ENCODE measurements at places on chromosomes 7 and 10.

DNA sequence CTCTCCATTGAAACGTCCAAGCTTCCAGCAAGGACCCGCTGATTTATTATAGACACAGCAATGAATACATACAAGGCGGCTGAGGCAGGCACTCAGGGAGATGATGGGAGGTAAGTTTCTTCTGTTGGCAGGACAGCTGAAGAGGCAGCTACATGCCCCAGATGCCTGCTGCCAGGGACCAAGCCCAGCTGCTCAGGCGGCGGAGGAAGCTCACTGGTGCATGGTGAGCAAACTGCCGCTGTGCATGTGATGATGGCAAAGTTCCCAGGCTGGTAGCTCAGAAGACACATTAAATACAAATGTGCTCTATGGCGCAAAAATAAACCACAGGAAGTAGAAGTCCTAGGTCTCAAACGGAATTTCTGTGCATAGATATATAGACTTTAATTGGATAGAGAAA lies 2.3 kb downstream of the DNTT start:
- DNase-seq: no peak

GRCh38 chr7:108345710-108346336 lies 110.4 kb downstream of the NRCAM start:
- no peak for DNase-seq

DNA sequence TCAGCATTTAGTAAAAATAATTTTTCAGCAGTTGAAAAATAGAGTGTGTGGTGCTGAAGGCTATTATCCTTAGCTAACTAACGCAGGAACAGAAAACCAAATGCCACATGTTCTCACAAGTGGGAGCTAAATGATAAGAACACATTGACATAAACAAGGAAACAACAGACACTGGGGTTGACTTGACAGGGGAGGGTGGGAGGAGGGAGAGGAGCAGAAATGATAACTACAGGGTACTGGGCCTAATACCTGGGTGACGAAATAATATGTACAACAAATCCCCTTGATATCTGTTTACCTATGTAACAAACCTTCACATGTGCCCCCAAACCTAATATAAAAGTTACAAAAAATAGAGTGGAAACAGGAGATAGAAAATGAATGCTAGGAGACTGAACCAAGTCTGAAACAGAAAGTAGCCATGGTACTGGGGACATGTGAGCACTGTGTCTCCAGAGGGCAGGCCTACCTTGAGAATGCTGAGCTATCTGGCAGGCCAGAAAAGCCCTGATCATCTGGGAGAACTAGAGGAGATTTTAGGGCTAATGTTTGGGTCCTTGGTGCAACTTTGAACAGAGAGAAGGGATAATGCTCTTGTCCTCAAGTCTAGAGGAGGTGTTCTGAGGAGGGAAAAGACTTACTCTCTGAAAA lies 4.7 kb upstream of the EFCAB10 start:
- DNase-seq: no peak

GRCh38 chr7:127059475-127059874 lies 193.3 kb downstream of the GRM8 start:
- DNase-seq: no peak

DNA sequence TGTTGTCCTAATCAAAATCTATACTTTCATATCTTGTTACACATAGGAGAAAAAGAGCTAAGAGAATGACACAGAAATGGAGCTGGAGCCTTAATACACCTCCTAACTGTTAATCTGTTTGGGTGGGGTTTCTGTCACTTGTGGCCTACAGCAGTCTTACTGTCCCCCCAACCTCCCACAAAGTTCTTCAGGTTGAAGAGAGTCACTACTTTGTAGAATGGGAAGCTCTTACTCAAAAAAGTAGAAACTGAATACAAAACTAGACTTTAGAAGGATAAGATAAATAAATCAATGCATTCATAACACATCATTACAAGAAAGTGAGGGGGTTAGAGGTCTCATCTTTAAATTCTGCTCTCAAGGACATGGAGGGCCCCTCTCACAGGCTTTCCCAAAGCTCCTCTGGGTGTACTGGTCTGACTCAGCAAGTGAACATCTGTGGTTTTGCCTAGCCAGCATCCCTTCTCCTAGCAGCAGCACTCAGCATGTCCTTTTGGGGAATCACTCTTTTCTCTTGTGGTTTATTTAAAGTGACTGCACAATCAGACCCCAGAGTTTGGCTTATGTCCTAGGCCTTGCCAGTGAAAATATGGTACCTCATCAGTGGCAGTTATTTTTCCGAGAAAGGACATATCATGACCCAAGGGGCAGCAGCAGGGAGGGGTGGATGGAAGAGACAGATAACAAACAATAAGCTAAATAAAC lies 2.0 kb upstream of the BLVRA start:
- no peak for DNase-seq

DNA sequence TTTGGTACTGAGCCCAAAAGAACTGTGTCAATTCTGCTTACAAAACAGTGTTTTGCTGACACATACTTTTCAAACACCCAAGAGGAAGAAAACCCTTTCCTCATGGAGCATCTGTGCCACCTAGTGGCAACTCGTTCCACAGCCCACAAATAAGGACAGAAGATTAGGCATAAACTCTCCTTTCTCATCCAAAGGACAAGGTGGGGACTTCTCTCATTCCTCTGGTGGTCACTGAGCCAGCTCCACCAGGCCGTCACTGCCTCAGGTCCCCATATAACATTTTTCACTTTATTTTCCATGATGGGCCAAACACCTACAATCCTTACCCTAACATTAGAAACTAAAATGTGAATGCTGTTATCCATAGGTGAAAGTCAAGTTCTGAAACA lies 76.9 kb downstream of the RNF216 start:
- DNase-seq: peak; percentile 90

GRCh38 chr10:116168329-116168728 lies 104.7 kb downstream of the GFRA1 start:
- no peak for DNase-seq

DNA sequence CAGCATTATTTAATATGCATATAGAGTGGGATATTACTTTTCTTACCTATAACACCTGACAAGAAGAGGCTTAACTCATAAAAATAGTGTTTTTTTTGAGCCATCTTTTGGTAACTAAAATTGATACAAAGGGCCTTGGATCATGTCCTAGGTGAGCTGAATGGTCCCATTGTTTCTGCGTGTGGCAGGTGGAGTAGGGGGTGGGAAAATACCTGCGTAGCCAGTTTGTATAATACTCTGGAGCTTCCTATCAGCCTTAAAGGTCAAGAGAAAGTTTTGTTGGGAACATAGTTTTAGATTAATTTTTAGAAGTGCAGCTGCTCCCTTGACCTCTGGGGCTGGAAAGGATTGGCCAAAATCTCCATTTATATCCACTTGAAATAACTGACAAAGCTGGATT lies 244.6 kb downstream of the PHTF2 start:
- DNase-seq: no peak

GRCh38 chr10:87740254-87740655 lies 77.8 kb downstream of the ATAD1 start:
- DNase-seq: no peak

- DNase-seq: no peak
Measured at GRCh38 chr10:75679536-75679935, 248.1 kb downstream of the LRMDA start.

- DNase-seq: no peak
Measured at GRCh38 chr7:27095050-27095896, 527 bp downstream of the HOXA1 start.

DNA sequence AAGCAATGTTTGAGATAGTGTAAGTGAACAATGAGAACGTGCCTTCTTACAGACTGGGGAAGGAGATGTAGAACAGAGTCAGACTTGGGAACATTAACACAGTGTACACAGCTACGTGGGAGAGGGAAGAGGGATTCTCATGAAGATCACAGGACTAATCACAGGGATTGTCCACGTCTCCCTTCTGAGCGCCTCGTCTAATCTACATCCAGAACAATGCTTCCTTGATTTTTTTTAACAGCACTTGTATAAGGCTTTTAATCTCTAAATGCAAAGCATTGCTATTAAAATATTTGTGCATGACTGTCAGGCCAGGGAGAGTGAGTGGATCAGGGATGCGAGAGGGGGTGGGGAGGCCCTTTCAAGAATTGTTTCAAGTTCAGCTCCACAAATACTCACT lies 62.7 kb downstream of the MET start:
- no peak for DNase-seq

DNA sequence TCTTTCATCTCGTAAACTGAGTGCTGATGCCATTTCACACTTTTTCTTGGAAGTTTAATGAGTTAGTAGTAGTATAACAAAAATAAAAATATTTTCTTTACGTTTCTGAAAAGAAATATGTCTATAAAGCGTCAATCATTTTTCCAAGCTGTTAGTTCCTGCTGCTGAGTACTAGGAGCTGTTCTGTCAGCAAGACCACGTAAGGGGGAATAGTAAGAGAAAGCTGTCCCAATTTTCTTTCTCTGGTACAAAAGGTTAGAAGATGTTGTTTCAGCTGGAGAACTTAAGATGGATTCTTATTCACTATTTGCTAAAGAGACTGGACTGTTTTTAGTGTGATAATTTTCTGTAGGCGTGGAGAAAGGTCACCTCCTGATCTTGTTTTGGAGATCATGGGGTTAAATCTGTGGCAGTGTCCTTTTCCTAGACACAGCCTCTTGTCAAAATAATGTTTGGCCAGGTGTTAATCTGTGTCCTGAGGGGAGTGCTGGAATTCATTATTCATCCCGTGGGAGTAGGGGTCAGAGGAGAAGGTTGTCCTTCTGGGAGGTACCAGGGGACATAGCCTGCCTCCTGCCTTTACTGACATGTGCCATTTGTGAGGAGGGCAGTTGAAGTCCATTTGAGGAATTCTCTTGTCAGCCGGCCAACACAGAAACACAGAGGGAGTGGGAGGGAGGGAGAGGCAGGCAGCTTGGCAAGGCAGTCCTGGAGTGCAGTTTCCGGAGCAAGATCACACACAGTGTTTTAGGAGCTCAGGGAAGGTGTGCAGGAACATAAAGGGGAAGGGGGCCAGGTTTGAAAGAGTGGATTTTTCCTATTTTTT lies 368.7 kb downstream of the AUTS2 start:
- DNase-seq: peak; percentile 38

GRCh38 chr10:103701380-103702222 lies 153.8 kb downstream of the SH3PXD2A start:
- DNase-seq: no peak

GRCh38 chr10:31599626-31600504 lies 280.8 kb downstream of the ZEB1 start:
- DNase-seq: no peak

DNA sequence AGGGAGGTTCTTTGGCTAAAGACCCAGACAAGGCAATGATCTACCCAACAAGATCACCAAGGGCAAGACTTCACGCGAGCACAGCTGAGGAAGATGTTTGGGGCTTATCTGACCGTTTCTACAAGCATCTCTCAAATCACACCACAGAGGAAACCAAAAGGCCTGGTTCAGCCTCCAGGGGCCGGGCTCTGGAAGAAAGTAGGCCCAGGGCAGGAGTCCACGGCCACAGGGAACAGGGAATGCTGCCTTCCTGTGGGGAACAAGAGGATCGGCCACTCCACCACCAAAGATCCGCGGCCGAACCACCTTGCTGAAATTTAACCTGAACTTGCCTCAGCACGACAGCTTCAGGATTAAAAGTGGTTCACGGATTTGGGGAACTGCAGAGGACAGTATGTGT lies 332.5 kb downstream of the PTPRN2 start:
- DNase-seq: no peak

- no peak for DNase-seq
Measured at GRCh38 chr10:75408509-75408875, 6.9 kb upstream of the ZNF503 start.

- DNase-seq: no peak
Measured at GRCh38 chr10:88831709-88832108, 19.9 kb downstream of the ANKRD22 start.
